ENCODE measurements at places on chromosomes 5 and 9.

DNA sequence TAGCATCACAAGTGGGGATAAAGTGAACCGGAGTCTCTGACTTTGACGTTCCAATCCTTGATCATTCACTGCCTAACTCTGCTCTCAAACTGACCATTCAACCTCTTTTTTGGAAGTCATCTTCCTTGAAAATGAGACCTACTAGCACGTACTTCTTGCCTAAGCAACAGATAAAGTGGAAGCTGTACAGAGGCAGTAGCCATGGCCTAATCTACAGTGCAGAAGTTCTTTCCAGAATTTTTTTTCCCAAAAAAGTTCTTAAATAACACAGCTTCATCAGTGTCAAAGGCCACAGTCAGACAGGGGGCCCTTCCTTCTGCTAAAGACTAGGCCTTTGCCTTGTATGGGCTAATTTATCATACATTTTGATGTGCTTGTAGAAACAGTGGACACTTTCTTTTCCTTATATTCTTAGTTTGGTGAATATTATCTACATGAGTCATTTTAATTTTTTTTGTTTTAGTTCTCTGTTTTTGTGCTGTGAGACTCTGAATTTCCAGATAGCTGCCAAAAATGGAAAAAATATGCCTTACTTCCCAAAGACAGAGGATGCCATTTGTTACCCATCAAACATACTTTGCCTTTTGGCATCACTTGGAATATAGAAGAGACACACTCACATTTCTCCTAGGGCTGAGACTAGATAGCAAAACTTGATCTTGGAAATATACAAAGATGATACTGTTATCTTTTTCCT is 96.3 kb upstream of the VCAN start:
- DNase-seq, result no peak

DNA sequence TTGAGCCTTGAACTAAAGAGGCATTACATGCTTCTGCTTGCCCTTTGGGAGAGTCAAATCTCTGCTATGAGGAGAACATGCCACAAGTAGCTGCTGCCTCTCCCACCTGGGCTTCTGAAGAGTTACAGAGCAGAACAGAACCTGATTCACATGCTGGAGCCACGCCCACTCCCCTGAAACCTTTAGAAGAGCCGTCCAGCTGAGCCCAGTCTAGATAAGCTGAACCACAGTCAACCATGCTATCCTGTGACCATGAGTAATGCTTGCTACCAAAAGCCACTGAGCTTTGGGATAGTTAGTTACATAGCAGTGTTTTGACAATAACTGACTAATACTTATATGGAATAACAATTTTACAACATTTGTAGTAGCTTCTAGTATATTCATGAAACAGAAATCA is 111.0 kb upstream of the VCAN start:
- DNase-seq, result no peak

DNA sequence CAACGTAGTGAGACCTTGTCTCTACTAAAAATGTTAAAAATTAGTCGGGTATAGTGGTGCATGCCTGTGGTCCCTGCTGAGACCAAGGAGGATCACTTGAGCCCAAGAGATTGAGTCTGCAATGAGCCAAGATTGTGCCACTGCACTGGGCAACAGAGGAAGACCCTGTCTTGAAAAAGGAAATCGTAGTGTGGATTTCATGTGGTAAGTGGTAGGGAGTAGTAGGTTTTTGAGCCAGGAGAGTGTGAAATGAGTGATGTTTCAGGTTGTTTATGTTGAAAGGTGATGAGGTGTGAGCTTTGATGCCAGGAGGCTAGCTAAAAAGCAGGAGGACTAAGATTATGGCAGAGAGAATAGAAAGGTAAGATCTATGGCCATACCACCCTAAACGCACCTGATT is 5.9 kb downstream of the MATR3 start:
- DNase-seq, result no peak

DNA sequence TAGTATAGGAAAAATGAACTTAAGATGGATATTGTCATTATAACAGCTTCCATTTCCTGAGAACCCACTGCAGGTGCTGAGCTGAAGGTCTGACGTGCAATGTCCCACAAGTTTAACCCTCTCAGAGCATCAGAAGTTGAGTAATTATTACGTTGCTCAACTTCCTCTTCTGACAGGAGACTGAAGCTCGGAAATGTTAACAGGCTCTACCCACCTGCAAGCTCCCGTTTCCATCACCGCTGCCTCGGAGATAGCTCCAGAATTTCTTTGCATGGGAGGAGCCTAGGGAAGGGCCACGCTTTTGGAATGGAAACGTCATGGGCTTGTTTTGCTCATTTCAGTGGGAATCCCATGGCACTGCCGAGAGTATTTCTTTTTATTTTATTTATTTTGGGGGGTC is 1.0 kb upstream of the NTMT1 start:
- no peak for DNase-seq

- no peak for DNase-seq
These were observed 23.0 kb downstream of the RFX3 start for GRCh38 chr9:3502560-3503398.

GRCh38 chr5:146716636-146717035 is 161.9 kb downstream of the PPP2R2B start:
- DNase-seq, result no peak

DNA sequence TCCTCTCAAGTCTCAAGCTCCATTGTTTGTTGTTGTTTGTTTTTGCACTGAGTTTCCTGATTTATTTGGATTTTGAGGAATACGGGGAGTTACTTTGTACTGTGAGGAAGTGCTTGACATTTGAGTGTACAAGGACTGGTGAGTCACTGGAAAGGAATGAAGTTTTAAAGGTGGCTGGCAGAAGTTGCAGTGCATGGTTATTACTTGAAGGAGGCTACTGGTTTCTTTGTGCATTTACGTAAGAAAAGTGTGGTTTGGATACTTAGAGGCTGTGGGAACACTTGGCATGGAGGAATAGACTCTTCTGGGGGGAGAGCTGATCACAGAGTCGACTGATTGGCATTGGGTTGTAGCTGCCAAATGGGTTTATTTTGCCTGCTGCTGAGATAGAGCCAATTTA is 919.0 kb downstream of the TAF11L14 start:
- no peak for DNase-seq

- DNase-seq, result no peak
These were observed 85.4 kb downstream of the SLC1A3 start for GRCh38 chr5:36691696-36692371.

GRCh38 chr5:139747583-139748504 is 47.8 kb upstream of the PSD2 start:
- peak; percentile 77 for DNase-seq

- DNase-seq, result no peak
These were observed 190.4 kb downstream of the EPB41L4A start for GRCh38 chr5:112228667-112229066.

DNA sequence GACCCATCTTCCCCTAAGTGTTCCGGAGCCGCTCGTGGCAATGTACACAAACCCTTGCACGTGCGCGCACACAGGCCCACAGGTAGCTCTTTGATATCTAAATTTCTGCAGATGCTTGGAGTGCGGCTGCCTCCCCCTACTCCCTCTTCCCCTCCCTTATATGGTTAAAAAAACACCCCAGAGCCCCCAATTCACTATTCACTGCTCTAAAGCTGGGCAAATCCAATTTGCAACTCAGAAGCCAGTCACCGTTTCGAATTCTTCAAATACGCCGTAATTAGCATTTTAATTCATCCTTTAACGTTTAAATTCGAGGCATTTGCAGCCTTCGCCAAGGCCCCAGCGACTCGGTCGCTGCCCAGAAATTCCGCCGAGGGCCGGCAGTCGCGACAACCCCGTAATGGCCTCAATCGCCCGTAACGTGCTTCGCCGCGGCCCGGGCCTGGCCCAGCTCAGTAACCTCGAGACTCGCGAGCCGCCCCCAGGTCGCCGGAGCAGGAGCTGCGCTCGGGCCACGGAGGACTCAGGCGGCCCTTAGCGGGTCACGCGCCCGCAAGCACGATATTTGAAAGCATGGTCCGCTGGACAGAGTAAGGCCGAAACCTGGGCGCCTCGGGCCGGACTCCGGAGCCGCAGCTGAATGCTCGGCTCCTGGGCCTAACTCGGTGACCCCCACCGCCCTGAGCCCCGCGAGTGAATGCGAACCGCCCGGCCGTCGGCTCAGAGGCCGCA is 1.3 kb downstream of the IRX2 start:
- DNase-seq, result no peak

- DNase-seq, result no peak
These were observed 122.8 kb downstream of the DPYSL3 start for GRCh38 chr5:147387109-147387508.

DNA sequence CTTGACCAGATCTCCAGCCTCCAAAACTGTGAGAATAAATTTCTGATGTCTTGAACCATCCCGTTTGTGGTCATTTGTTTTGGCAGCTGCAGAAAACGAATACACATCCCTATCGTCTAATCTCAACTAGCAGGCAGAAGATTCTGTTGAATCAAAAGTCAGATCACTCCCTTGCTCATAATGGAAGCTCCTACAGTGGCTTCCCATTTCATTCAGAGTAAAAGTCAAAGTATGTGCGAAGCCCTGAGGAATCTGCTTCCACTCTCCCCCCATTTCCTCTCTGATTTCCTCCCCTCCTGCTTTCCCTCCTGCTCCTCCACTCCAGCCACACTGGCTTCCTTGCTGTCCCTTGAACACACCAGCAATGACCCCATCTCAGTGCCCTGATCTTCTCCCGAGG is 34.8 kb upstream of the SPOCK1 start:
- no peak for DNase-seq

DNA sequence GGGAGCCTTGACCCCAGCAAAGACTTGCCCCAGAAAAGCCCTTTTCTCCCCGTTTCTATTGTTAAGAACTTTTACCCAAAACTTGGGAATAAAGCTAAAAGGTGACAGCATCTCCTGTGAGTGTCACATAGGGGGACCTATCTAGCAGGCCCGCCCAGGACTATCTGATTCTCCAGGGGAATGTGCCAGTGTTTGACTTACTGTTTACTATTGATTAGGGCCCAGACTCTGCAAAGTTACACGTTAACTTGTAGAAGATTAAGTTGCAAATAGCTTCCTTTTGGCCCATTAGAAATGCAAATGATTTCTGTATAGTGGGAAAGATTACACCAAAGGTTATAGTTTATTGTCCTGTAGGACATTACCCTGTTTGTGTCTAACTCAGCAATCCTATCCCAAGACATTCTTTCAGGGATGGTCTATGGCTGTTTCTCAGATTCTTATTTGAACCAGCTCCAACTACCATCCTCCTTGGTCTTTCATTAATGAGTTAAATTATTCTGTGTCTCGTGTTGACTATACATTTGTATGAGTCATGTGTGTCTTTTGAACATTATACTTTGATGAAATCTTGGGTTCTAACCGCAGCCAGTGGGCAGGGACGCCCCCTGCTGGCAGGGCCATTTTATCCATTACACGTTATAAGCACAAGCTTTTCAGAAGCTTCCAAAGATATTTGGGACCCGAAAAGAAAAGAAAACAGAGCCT is 60.7 kb downstream of the HRH2 start:
- DNase-seq, result peak; percentile 78

DNA sequence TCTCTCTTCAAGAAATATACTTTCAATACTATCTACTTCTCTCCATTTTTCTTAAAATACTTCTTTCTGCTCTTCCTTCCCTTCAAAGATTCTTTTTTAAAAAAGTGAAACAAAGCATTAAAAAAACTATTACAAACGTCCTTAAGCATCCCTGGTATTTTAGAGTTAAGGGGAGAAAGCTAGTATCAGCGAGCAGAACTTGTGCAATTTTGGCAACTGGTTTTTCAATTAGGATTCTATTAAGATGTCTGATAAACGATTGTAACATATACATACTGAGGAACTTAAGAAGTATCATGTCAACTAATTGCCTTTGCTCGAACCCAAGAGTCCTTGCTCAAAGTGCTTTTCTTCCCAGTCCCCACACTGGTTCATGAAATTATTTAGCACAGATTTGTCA is 459.2 kb downstream of the BNC2 start:
- DNase-seq, result no peak

DNA sequence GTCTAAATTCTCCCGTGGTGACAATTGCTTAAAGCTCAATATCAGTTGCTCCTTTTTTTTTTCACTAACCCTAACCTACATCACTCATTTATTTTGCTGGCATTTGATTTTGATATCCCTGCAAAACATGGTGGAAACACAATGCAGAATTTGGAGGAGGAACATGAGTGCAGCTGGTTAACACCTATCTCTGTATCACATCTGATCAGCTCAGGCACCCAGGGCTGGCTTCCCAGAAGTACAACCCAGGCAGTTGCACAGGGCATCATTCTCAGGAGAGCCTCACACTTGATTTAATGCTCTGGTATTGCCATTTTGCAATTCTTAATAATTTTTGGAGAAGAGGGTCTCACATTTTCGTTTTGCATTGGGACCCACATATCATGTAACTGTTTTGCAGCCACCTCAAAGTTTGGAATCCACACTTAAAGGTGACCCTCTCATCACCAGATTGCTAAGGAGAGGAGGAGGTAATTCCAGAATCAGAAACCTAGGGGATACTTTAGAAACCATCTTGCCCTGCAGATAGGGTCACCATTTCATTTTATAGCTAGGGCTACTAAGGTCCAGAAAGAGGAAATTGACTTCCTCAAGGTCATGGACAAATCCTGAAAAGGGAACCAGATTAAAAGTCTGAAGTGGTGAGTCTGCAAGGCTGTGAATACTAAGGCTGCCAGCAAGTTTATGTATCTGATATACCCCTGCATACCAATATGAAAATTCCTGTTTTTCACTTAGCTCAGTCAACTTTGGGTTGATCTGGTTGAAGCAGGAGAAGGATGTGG is 19.3 kb upstream of the ADAM19 start:
- DNase-seq, result no peak

DNA sequence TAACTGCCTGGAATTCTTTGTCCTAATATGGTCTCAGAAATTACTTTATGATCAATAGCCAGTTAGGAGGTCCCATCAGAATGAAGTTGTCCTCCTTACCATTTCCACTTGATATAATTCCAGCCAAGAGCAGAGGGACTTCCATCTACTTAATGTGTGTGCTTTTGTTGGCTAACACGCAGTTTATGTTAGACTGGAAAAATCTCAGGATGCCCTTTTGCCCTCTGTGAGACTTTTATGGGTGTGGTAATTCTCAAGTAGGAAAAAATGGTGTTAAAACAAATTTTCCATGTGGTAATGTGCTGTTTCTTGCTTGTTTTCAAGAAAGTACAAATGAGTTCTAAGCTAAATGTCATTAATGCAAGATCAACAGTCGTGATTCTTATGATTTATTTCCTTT is 327.1 kb downstream of the MTRR start:
- DNase-seq, result no peak

- DNase-seq, result no peak
These were observed 352.1 kb upstream of the CD180 start for GRCh38 chr5:67548520-67549295.

DNA sequence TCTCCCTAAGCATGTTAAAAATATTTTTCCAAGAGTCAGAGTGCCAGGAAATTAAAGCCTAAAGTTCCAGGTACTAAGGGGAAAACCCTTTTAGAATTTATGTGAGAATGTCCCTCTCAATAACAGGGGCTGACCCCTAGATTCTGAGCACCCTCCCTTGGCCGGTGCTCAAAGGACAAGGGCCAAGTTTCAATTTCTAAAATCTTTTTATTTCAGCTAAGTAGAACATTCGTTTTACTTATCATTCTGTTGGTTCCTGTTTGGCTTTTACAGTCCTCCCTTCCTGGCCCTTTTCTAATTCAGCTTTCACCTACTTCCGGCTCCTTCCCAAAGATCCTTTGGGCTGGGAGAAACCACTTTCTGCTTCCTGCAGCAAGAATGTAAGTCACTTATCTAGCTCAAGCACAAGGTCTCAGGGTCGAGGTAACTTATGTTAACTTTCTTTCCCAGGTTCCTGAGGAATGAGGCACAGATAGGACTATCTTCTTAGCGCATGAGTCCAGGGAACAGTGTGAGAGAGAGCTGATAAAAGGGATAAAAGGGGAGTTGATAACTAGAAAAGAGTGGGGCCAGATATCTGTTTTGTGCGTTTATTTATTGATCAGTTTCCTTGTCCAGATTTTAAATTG is 34.6 kb upstream of the F2RL2 start:
- DNase-seq, result no peak

Measured in activated naive CD8-positive, alpha-beta T cell treated with anti-CD3 and anti-CD28 coated beads, Interleukin-2, amount 50 U/mL, for 24 hours (primary cell).